ENCODE measurements at places on chromosomes 7 and 10.

GRCh38 chr7:37160656-37161055, 288.0 kb downstream of the ELMO1 start:
- DNase-seq: no peak

GRCh38 chr7:106486331-106486730, 174.6 kb downstream of the CCDC71L start:
- no peak for DNase-seq

DNA sequence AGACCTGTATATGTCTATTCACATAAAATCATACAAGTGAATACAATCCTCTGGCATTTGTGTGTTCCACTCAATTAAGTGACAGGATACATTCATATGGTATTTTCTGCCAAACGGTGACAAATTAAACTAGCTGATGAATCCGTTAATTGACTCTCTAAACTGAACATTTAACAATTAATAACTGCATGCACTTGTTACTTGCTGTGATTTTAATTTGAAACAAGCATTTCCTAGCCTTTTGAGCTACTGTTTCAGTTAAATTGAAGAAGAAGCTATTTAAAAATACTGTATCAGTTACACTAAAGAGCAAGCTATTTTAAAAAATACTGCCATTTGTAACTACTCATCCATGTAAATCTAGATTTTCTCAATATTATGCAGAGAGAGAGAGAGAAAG, 67.4 kb downstream of the HTR7 start:
- DNase-seq: no peak

- no peak for DNase-seq
Measured at GRCh38 chr7:84446991-84447480, 252.4 kb upstream of the SEMA3A start.

Measured in stimulated activated CD4-positive, alpha-beta T cell treated with anti-CD3 and anti-CD28 coated beads, Interleukin-15, amount 100 ng/mL, for 1 hour (primary cell).